ENCODE measurements at places on chromosomes 5 and 9. TPM values are rescaled to one million over a fixed set of nuclear protein-coding genes. Genes with fewer than 3 reads are reported as not detected.

The EHMT1 gene
- 119 TPM for total RNA-seq

The IFNA8 gene
- total RNA-seq: not detected

The GPSM1 gene
- total RNA-seq: 85.6 TPM

DNA sequence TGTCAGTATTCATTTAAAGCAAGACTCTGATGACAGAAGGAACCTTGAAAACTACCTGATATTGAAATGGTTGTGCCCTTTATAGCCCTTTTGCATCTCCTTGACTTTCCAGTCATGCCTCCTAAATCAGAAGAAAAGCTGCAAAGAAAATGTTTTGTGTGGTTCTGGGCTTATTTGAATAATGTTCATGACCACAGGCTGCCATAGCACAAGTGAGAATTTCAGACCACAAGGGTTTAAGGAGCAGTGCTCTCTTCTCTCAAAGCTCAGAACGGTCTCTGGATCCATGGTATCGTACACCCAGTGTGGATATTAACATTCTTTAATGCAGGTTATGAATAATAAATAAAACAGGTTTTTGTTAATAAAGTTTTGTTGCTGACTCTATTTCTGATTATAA lies 54.2 kb downstream of the GPR107 start:
- DNase-seq: no peak

DNA sequence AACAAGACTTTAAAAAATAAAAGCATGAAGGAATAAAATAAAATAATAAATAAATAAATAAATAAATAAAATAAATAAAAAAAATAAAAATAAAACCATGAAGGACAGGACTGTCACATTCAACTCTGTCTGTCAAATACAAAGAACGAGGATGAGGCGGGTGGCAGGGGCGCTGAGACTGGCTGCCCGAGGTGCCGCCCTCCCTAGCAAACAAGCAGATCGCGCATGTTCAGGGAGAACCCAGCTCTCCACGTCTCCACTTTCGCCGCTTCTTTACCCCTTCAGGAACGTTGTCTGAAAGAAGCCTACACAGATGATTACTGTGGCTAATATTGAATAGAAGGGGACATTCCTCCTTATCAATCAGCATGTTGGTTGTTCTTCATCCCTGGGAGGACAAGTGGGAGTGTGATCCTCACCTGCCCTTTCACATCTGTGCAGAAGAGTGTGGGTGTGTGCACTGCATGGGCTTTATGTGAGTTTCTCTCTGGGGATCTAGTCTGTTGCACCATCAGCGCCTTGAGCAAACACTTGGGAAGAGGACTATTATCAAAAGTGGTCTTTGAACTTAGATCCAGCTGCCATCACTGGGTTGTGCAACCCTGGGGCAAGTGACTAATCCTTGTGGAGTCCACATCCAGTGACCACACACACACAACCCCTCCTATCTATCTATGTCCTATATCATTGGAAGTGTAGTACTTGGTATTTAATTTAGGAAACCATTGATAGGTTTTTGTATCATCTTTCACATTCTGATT lies 399.2 kb downstream of the IRX2 start:
- no peak for DNase-seq

DNA sequence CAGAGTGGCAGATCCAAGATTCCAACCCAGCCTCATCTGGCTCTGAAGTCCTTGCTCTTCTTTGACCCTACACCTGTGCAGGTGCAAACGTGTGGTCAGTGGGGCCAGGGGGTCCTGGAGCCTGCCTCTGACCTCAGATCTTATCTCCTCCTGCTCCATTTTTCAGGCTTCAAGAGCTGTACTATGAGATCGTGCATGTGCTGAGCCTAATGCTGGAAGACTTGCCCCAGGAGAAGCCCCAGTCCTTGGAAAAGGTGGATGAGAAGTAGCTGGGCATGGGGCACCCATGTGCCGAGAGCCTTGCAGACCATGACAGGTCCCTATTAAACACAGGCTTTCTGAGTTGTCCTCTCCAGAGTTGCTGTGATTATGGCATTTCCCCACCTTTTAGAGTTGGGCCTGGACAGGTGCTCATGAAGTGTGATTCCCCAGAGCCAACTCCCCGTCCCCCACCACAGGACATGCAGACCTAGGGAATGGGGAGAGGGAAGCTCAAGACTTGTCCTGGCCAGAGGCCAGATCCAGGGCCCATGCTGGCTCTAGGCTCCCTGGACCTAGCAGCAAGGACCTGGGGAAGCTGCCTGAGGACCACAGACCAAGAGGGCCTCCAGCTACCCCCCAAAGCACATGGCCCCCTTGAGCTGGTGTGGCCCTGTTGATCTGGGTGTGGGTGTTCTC lies 22.5 kb downstream of the PITX1 start:
- no peak for DNase-seq

The DMRT3 gene
- under 0.01 TPM for total RNA-seq

DNA sequence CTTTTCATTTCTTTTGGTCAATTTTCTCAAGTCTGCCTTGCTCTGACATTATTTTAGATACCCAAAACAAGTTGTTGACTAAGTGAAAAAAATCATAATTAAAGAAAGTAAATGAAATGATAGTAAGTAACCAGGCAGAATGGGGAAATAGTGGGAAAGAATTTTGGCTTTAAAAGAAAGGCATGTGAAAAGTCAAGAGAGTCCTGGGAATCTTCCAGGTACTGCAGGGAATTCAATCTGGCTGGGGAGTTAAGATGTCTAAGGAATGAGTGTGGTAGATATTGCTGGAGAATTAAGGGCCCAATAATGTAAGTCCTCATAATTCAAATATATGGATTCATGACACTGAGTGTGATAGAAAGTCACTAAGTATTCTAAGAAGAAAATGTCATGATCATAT lies 123.1 kb upstream of the PAPPA start:
- DNase-seq: no peak

DNA sequence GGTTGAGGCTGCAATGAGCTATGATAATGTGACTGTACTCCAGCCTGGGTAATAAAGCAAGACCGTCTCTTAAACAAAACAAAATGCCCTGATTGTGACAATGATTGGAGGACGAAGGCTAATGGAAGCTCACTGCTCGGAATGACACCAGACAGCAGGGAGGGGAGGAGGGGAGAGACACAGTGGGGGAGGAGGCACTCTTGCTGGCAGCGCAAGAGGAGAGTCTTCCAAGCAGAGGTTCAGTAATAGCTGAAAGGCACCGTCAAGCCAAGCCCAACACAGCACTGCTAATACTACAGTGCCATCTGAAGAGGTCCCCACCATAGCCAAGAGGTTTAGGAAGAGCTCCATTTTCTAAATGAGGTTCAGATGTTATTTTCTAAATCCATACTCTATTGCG lies 102.3 kb downstream of the GLDC start:
- DNase-seq: no peak

GRCh38 chr9:116337015-116337414 lies 183.4 kb downstream of the PAPPA start:
- no peak for DNase-seq

The IRX1 gene
- total RNA-seq: 0.81 TPM

GRCh38 chr9:136642439-136642921 lies 20.2 kb upstream of the EGFL7 start:
- no peak for DNase-seq

DNA sequence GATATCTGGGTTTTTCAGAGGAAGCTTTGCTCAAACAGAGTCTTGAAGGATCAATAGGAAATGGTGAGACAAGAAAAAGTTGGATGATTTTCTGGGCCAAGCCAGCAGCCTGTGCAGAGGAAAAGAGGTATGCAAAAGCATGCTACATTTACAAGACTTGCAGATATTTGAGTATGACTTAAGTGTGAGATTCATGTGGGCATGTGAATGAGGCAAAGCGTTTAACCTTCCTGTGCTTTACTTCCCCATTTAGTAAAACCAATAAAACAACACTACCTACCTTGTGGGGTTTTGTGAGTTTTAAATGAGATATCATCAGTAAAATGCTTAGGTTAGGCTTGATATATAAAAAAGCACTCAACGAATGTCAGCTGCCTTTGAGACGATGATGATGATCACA lies 58.1 kb downstream of the PIP5K1B start:
- no peak for DNase-seq

DNA sequence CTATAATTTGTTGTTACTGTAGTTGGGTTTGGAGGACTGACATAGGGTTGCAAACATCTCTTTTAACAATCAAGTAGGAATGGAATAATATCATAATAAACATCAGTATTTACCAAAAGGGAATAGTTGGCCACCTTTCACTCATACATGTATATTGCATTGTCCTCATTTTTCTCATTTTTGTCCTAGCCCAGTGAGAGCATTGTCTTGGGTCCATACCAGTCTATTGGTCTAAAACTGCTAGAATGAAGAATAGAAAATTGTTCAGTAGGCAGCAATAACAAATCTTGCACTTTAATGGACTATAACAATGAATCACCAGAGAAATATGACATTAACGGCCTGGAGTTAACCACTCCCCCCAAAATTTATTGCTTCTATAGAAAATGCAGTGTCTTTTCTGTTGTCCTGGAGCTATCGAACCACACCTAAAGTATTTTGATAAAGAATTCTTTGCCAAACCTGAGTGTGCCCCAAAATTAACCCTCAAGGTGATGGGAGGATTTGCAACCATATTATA lies 80.9 kb upstream of the IL33 start:
- no peak for DNase-seq

DNA sequence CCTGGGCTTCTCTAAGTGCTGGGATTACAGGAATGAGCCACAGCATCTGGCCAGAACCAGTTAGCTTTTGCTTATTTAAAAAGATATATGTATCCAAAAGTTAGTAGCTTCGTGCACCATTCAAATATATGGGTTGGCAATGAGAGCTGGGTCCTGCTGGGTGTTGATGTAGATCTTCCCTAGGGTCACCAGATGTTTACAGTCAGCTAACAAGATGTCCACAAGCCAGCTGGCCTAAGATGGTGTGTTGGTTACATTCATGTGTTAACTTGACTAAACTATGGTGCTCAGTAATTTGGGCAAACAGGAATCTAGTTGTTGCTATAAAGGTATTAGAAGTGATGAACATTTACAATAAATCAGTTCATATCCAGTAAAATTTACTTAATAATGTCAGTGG lies 948.6 kb upstream of the EDIL3 start:
- no peak for DNase-seq

DNA sequence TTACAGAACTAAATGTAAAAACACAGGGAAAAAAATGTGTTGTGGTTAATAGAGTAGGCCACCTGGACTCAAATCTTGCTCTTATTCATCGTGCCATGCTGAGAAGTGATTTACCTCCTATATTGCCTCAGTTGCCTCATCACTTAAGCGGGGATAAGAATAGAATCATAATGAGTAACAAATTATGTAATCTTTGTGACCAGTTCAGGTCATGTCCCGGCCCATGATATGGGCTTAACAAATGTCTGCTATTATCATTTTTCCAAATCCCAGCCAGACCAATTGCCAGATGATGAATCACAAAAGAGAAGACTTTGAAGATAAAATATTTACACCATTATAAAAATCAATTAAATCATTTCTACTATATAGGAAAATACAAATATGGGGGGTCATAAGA lies 89.8 kb downstream of the CDH6 start:
- DNase-seq: no peak

The FAM221B gene
- total RNA-seq: not detected

The FAM78A gene
- 70.3 TPM for total RNA-seq

- DNase-seq: no peak
These were observed 657.2 kb downstream of the TLE1 start for GRCh38 chr9:81032030-81032572.

- no peak for DNase-seq
These were observed 350.4 kb downstream of the OSTF1 start for GRCh38 chr9:75438716-75439115.

- DNase-seq: no peak
These were observed at the start of gene CMYA5 for GRCh38 chr5:79689541-79690466. TSS of gene CMYA5 (plus strand) at chr5:79689836. CDS start at chr5:79689908, 72 bp downstream.

The SLC36A3 gene
- total RNA-seq: not detected

The RUFY1 gene
- 38.2 TPM for total RNA-seq

DNA sequence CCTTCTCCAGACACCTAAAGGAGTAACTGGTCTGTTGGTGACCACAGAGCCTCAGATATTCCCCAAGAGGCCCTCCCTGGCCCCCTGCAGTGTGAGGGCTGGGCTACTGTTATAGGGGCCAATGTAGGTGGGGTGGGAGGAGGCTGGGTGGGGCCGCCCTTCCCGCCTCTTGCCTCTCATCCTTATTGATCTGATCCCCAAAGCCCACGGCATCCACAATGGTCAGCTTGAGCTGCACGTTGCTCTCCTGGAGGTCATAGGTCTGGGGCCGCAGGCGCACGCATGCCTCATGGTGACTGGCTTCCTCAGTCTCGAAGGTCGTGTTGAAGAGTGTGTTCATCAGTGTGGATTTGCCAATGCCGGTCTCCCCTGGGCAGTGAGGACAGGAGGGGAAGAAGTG lies 13.0 kb downstream of the SEPTIN8 start:
- DNase-seq: no peak

- DNase-seq: no peak
These were observed 55.1 kb upstream of the PRLR start for GRCh38 chr5:35285435-35285834.
